Smooth muscle cell of the umbilical artery (primary cell): ENCODE measurements at places on chromosomes 16 and 17. TPM values are rescaled to one million over a fixed set of nuclear protein-coding genes. Genes with fewer than 3 reads are reported as not detected.

Gene HSPB9
- total RNA-seq = 0.14 TPM in 1 of 2 replicates, not detected in the other

Gene PLXDC1
- 0.14 TPM in 1 of 2 replicates, not detected in the other for total RNA-seq

Gene SLFN11
- total RNA-seq = 30.3 and 63.5 TPM in 2 replicates

Gene ICAM2
- 2.1 and 4.2 TPM in 2 replicates for total RNA-seq
